ENCODE measurements at places on chromosomes 7 and 10.

GRCh38 chr10:128530301-128530700 lies 404.1 kb upstream of the MKI67 start:
- DNase-seq, result no peak

DNA sequence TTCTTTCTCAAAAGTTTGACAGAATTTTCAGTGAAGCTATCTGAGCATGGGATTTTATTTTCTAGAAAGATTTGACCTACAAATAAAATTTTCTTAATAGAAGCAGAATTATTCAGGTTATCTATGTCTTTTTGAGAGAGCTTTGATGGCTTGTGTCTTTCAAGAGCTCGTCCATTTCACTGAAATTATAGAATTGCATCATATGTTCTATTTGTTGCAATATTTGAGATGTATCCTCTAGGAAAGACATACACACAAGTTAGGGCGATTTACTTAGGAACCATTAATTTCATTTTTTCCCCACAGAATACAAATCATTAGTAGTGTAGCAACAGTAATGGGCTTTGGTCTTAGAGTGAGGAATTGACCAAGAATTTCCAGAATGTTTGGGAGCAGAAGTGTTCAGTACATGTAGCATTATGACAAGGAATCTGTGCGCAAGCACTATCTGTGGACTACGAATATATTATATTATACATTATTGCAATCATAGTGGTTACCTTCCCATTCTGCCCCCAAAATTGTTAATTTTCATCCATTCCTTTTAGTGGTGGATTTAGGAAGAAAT lies 12.8 kb upstream of the COL17A1 start:
- DNase-seq, result no peak

- DNase-seq, result no peak
Measured at GRCh38 chr10:18793951-18794350, 134.7 kb downstream of the ARL5B start.

DNA sequence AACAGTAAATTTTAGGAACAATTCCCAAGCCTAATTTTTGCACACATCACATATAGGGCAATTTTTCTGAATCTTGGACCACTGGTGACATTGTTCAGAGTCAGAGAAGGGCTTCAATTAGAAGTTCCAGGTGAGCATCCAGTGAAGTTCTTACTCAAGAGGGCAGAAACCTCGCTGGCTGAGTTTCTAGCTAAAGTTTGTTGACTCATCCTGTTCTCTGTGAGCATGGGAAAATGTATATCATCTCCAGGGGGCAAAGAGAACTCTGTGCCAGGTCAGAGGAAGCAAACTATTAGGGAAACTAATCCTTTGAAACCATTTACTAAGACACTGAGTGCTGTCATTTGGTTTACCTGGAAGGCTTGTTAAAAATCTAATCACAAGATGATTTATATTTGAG lies 695.6 kb upstream of the IGFBP3 start:
- no peak for DNase-seq

- DNase-seq, result no peak
Measured at GRCh38 chr10:33698033-33698432, 363.6 kb upstream of the NRP1 start.

- DNase-seq, result no peak
Measured at GRCh38 chr7:48420206-48420605, 248.9 kb downstream of the ABCA13 start.

- no peak for DNase-seq
Measured at GRCh38 chr7:116018731-116019130, 11.8 kb downstream of the TFEC start.

DNA sequence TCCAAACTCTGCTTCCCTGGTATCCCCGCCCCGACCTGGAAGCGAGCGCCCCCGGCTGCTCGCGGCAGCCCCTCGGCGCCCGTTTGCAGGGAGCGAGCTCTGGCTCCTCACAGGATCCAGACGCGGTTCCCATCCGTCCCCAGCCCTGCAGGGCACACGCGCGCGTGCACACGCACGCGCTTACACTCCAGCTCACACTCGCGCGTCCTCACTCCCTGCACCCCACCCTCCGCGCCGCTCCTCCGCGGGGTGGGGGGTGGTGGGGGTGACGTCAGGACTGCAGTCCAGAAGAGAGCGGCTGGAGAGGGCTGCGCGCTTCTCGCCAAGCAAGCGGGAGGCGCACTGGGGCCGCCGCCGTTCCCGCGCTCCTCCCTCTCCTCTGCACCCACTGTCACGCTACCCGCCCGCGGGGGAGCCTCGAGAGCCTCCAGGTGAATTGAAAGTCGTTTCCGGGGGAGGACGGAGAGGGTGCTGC lies 255.6 kb downstream of the OTUD1 start:
- DNase-seq, result no peak

GRCh38 chr10:73828161-73828560 lies 16.8 kb upstream of the NDST2 start:
- DNase-seq, result no peak

DNA sequence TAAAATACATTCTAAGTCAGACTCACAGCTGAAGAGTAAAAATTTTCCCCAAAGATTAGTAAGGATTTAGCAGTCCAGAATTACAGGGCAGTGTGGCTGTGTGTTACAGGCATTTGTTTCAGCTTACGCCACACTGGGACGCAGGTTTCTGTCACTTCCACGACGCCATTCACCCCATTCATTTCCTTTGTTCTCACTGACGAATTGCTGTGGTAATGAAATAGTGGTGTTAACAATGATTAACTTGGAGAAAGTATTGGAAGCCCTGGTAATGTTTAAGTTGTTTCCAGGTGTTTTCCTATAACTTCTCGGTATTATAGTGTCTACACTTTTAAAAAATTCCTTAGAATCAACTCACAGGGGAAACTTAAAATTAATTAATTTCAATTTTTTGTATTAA lies 370.9 kb downstream of the SH2D4B start:
- DNase-seq, result no peak

DNA sequence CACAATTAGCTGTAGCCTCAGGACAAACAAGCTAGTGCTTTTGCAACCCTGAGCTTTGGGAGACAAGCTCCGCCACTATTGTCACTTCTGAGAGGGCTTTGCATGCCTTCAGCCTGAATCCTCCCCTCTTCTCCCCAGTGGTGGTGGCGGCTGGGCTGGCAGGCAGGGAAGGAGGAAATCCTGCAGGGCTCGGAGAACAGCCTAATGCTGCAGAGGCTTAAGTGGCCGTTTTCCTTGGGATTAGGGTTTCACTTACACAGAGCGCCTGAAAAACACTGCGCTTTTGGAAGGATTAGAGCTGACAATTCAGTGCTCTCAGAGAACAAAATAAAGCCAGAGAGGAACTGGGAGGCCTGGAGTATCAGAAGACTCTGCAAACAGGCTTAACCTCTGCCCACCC lies 71.3 kb downstream of the PAX2 start:
- no peak for DNase-seq

GRCh38 chr10:106941297-106942034 lies 223.0 kb downstream of the SORCS1 start:
- no peak for DNase-seq

- DNase-seq, result no peak
Measured at GRCh38 chr7:128103498-128104107, 72.4 kb upstream of the LRRC4 start.

DNA sequence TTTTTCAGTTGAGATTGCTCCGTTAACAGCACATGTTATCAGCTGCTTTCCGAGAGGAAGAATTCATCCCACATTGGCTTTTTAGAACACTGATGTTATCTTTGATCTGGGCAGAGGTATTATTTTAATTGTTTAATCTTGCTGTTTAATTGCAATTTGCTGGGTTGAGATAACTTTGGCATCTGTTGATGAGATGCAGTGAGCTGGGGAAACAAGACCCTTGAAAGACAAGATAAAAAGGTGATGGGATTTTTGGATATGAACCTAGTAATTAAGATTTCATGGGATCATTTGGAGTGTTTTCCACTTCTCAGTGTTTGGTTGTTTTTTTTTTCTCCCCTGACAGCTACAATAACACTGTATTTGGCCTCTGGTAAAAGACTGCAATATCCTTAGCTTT lies 4.5 kb downstream of the CELF2 start:
- no peak for DNase-seq

DNA sequence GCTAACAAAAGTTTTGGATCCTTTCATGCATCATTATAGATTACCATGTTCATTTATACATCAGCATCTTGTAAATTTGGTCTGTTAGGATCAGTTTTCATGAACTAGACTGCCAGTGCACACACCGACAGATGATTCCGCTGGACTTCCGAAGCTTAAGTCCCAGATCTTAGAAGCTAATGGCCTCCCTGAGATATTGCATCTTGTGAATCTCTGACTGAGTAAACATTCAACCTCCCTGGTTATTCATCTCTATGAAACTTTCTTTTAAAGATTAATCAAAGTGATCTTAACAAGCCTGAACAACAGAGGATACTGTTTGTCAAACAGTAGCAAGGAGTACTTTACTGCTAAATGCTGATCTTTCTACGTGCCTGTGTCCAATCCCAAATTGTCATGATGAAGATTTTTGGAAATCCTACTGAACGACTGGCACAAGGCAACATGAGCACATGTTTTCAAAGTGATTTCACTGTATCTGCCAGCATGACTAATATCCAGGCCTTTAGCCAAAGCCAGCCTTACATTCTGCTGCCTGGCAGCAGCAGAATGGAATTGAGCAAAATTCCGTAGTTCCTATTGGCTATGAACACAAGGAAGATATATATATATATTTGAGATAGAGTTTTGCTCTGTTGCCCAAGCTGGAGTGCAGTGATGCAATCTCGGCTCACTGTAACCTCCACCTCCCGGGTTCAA lies 91.3 kb upstream of the ANK3 start:
- no peak for DNase-seq

- no peak for DNase-seq
Measured at GRCh38 chr7:84058311-84059076, 136.1 kb downstream of the SEMA3A start.

DNA sequence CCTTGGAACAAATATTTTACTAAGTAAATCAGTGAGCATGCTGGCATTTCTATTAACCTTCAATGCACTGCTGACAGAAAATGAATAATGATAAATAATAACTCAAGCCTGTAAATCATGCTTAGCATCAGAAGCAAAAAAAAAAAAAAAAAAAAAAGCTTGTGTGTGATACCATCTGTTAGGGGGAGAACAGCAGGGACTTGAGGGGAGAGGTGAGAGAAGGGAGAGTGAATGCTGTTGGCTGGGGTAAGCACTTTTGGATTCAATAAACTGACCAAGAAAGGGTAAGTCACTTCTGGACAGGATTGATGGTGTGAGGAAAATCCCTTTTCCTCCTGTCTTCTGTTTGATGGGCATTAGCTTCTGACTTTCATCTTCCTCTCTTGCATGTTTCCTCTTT lies 996.4 kb downstream of the KCNMA1 start:
- DNase-seq, result no peak

- no peak for DNase-seq
Measured at GRCh38 chr10:89602919-89603318, 42.1 kb downstream of the PANK1 start.

DNA sequence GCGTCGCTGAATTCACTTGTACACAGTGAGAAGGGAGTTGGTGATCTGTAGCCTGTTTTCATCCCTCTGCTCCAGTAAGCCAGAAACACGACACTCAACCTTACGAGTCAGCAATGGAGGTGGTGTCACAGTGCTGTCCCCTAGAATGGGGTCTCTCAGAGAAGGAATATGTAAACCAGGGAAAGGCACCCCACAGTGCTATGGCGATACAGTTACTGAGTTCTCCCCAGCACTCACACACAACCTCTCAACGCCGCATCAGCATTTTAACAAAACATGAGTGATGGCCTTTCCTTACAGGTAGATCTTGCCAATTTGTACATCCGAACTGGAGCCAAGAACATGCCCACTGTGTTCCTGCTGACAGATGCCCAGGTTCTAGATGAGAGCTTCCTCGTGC lies 196.3 kb downstream of the CDCA7L start:
- no peak for DNase-seq

DNA sequence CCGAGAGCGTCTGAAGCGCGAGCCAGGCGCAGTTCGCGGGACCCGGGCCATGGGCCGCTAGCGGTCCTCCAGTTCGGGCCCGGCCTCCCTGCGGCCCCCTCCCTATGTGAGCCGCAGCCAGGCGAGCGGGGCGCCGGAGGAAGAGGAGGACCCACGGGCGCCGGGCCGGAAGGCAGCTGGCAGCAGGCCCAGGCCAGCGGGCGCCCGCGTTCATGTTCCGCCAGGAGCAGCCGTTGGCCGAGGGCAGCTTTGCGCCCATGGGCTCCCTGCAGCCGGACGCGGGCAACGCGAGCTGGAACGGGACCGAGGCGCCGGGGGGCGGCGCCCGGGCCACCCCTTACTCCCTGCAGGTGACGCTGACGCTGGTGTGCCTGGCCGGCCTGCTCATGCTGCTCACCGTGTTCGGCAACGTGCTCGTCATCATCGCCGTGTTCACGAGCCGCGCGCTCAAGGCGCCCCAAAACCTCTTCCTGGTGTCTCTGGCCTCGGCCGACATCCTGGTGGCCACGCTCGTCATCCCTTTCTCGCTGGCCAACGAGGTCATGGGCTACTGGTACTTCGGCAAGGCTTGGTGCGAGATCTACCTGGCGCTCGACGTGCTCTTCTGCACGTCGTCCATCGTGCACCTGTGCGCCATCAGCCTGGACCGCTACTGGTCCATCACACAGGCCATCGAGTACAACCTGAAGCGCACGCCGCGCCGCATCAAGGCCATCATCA lies 1.1 kb downstream of the ADRA2A start:
- DNase-seq, result no peak

GRCh38 chr7:28858206-28858605 lies 99.9 kb downstream of the TRIL start:
- DNase-seq, result no peak

DNA sequence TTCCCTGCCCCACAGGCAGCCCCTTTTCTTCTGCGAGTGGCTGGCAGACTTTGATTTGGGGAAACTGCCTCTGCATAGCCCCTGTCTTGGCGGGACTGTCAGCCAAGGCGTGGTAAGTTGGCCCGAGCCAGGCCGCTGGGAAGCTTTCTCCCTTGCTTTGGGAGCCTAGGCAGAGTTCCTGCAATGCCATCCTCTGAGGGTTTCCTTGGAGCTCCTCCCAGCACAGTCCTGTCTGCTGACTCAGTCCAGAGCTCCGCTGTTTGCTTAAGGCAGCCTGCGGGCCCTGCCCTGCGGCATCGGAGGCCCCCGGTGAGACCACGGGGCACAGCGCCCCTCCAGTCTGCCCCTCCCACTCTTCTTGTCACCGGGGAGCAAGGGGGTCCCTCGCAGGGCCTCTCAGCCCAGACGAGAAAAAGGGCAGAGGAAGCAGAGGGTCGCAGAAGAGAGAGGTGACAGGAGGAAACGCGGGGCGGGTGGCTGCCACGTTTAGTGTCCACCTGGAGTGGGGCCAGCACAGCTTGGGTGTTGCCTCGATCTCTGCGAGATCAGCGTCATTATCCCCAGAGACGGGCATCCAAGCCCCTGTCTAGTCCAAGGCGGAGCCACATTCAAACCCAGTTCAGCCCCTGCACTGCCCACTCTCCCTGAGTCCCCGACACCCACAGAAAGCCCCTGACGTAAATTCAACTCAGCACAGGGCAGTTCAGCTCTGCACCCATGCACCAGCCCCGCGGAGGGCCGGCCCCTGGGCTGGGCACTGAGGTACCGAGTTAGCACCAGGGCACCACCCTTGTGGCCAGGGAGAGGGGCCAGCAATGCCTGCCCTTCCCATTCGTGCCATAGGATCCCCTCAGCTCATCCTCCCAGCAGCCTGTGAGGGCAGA lies 59.0 kb upstream of the CHST15 start:
- DNase-seq, result peak; percentile 85

Measured in coronary artery (tissue), 2 donors.